ENCODE measurements at places on chromosomes 6 and 20.

DNA sequence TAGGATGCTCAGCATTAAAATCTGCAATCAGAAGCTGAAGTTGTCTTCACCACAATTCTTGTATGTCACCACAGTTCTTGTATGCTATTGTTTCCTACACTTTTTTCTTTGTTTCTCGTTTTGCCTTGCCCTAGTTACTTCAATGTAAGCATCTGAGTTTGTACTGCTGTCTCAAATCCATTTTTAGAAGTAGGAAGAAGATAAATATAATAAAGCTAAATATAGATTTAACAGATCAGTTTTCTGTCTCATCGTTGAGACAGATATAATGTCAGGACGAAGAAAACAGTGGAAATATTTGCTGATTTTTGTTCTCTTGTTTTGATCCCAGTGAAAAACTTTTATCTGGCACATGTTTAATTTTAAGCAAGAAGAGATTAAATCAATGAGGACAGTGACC, 318.0 kb downstream of the QKI start:
- no peak for DNase-seq

GRCh38 chr6:82078286-82078908, 169.1 kb downstream of the IBTK start:
- no peak for DNase-seq

DNA sequence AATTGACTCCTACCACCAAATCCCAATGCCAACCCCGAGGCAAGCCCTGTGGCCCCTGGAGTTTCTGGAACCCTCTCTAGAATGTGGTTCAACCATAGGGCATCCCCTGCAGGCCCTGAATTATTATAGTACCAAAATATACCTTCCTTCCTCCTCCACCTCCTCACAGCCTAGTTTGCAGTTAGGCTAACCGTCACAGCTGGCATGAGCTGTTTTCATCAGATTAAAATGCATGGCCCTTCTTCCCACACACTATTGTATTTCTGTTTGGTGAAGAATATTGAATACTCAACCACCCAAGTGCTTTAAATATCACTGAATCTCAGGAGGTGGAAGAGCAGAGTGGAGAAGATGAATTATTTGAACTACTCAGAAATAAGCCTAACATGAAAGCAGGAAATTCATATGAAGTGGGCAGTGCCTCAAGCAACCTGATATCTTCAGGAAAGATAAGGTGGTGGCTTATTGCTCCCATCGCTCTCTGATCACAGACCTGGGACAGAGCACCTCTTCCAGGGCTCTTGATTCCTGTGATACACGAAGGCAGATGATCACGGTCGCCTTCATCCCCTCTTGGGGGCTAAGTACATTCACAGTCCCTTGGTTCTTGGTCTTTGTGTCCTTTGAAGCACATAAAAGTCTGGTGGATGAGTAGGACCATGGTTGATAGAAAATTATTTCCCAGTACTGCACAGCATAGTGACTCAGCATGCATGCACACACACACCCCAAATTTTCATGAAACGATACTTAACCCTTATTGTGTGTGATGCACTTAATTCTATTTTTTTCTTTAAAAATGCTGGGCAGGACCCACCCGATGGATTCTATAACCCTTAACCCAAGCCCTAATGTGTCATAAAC, 90.9 kb downstream of the PSMG4 start:
- DNase-seq = no peak

DNA sequence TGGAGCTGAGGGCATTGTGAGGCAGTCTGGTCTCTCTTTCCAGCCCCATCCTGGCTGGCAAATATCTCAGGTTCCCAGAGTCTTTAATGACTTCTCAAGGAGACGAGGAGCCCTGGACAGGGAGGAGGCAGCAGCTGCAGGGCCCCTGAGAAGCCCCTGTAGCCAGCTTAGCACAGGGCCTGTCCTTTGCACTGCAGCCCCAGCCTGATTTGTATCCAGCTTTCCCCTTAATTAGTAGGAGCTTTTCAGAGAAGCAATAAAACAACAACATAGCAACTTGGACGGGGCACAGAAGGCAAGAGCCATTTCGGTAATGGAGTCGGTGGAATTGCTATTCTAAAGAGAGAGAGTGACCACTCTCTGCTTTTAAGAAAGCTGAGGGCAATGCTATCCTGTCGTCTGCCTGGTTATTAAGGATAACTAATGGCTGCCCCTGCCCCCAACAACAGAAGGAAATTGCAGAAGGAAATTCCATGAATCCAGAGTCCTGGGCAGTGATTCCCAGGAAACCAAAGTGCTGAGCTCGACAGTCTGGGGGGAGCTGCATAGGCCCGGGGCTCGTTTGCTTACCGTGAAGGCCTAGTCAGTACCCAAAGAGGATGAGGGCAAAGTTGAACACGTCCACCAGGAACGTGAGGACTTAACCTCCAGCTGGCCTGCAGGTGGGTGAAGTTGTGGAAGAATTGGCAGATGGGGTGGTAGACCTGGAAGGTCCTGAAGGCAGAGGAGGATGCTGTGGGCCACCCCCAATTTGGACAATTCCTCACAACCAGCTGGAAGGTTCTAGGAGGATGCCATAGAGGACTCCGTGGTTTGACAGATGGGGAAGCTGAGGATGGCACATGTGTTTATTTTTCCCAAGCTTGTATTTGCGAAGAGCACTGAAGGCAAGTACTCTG, 50.3 kb downstream of the NPEPL1 start:
- DNase-seq = no peak

DNA sequence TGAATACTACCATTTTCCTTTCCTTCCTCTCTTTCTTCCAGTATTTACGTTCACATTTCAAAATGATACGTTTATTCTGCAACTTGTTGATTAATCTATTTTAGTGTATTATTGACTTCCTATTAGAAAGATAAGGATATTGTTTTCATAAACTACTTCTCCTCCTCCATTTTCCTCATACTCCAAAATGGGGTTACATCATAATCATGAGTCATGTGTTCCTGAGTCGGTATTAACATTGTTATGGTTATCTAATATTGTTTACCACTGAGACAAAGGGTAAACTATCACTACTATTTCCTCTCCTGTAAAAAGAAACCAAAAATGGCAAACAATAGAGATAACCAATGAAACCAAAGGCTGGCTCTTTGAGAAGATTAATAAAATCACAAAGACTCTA, 126.5 kb upstream of the CDYL start:
- no peak for DNase-seq

DNA sequence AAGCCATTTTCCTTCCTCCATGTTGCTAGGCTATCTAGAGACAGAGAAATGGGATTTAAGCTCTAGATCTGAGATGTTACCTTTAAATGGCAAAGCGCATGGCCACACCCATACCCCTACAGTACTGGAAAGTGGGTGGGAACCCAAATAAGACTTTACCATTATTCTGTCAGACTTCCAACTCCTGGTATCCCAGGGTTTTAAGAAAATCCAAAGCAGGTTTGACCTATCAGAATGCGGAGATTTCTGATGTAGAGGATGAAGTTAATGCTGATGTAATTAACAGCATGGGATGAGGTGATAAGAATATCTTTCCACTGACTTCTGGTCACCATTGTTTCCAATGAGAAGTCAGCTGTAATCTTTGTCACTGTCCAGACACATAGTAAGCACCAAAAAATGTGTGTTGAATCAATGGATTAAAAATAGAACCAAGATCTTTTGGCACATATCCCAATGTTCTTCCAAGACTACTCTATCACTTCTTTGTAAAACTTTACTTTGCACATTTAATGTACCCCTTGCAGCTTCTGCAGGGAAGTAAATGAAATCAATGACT, 140.8 kb upstream of the INSM1 start:
- no peak for DNase-seq

All from right lung (tissue), 10 donors.